ENCODE measurements at places on chromosomes 11 and 22. TPM values are rescaled to one million over a fixed set of nuclear protein-coding genes. Genes with fewer than 3 reads are reported as not detected.
A peak's percentile ranks its signal among the peaks of the same experiment; 100 is the strongest.

The IFITM10 gene
- 3.3 TPM for total RNA-seq

DNA sequence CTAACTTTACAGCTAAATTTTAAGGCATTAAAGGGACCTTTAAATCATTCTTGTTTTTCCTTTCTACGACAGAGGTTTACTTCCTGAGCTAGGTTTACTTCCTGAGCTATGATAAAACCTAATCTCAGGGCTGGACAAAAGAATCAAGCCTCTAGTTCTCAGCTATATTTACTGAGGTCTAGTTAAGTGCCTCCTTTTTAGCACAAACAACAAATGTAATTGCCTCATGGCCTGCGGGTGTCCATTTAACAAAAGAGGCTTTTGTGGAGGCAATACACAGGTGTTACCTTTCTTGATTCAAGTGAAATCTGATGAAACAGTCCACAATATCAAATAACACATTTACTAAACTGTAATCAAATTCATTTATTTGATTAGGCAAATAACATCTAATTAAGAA, 67.3 kb downstream of the IMMP1L start:
- no peak for DNase-seq

The CYB5R2 gene
- total RNA-seq, result 23.0 TPM

- DNase-seq, result peak; percentile 77
These were observed 673 bp upstream of the SHANK2 start for GRCh38 chr11:71252770-71253730.

The APLNR gene
- total RNA-seq, result not detected

- peak; percentile 36 for DNase-seq
These were observed 3.7 kb downstream of the SERPIND1 start for GRCh38 chr22:20777420-20778177.

GRCh38 chr22:24077416-24077815, 66.3 kb downstream of the CABIN1 start:
- DNase-seq, result no peak

GRCh38 chr11:57368845-57369232, 12.1 kb downstream of the PRG3 start:
- DNase-seq, result no peak

DNA sequence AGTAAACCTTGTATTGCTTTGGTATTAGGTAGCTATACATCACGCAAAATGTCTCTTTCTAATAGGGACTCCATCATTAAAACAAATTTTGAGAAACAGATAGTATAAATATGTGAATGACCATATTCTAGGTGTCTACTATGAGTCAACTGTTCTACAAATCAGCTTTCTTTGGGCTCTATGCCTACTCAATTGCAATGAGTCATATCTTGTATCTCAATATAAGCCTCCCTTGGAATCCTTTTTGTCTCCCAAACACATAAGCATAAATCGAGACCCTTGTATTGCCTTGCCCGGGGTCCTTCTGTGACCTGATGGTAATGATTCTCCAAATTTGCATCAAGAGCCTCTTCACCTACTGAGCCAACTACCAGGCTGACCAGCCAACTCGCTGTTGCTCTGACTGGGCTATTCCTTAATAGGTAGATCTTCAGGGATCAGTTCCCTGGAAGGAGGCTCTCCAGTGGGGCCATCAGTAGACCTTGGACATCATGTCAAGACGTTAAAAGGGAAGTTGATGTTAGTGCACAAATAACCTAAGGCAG, 22.2 kb downstream of the BLID start:
- DNase-seq, result no peak

GRCh38 chr11:16512899-16513241, 156.5 kb upstream of the SOX6 start:
- no peak for DNase-seq

Measured in Calu3 (cell line).